ENCODE measurements at places on chromosomes 3 and 15. TPM values are rescaled to one million over a fixed set of nuclear protein-coding genes. Genes with fewer than 3 reads are reported as not detected.
A peak's percentile ranks its signal among the peaks of the same experiment; 100 is the strongest.

ECE2 gene
- polyA plus RNA-seq, result not detected

TMEM212 gene
- polyA plus RNA-seq, result 0.14 TPM

RBMS3 gene
- 13.6 TPM for polyA plus RNA-seq

DNA sequence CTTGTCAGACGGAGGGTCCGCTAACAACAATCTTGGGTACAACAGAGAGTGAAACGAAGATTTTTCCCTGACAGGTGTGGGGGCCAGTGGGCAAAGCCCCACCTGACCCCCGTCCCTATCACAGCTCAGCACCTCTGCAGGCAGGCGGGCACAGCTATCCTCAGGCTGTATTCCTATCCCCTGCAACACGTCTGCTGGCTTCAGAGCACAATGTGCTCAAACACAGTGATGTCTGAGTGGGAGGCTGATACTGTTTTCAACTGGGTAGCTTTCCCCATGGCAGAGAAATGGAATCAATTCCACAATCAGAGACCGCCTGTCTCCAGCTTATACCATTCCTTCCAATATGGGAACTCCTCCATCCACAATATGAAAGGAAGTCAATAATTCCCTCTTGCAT is 28.0 kb downstream of the TLE3 start:
- DNase-seq, result no peak

DNA sequence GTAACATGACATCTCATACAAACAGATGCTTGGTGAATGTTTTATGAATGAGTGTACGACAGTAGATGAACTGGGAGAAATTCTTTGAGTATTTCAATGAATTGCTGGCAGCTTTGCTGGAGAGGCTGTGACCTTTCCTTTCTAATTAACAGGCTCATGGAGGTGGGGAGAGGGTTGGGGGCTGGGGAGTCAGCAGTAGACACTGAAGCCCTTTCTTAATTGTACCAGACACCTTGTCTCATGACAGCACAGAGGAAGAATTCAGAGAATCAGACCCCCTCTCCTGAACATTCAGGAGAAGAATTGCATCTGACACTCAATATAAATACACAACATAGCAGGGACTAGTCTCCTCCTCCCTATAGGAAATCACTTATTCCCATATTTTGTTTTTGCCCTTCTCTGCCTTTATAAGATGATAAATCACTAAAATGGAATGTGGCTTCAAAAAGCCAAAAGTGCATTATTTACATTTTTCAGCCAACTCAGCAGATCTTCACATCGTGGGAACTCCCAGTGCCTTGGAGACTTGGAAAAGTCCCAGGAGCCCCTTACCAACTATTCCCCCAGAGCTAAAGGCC is 66.2 kb upstream of the TPM1 start:
- no peak for DNase-seq

DNA sequence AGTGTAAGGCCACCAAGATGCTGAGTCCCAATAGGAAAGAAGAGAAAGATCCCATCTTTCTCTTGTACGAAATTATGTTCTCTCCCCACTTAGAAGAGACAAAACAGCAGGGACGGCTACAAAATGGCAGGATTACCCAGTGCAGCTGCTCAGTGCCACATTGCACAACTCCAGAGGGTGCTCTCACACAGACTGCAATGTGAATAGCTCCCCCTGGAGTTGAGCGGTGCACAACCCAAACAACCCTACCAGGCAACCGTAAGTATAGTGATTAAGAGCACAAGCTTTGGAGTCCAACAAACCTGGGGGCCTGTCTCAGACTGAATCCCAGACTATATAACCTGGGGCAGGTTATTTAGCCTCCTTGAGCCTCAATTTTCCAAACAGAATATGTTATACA is 3.1 kb upstream of the BHLHE40 start:
- DNase-seq, result peak; percentile 69

- DNase-seq, result no peak
These were observed 65.6 kb downstream of the NIPA2 start for GRCh38 chr15:22903961-22904534.

UBA7 gene
- 80.7 TPM for polyA plus RNA-seq

DNA sequence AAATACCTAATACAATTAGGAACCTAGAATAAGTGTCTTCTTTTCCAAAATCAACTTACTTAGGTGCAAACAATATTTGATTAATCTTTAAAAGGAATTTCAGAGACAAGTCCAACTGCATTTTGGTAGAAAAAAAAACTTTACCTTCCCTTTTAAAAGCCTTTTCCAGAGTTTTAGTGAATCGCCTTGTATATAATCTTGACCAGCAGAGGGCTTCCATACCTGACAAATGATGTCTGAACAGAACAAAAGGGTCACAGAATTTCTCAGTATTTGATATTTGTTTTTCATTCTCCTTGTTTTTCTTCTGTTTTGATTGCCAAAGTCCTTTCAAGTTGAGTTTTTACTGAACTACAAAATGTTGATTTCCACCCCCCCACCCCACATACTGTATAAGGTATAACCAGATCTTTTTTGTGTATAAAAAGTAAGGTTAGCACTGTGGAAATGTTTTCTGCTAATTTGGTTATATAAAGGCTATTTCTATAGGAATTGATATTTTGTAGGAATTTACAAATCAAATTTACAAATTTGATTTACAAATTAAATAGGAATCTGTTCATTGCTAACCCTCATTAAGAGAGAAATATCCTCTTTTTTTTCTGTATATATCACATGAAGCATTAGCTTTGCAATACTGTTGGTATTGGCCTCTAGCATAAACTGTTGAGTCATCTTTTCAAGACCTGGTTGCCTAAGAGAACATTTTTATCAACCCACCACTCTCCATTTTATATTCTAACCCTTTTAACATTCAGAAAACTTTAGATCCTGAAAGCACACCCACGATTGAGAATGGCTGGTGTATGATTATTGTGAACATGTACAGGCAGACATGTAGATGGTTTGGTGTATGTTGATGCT is 464.1 kb upstream of the RARB start:
- peak; percentile 40 for DNase-seq

GRCh38 chr3:11430624-11431023 is 158.4 kb downstream of the ATG7 start:
- no peak for DNase-seq

DNA sequence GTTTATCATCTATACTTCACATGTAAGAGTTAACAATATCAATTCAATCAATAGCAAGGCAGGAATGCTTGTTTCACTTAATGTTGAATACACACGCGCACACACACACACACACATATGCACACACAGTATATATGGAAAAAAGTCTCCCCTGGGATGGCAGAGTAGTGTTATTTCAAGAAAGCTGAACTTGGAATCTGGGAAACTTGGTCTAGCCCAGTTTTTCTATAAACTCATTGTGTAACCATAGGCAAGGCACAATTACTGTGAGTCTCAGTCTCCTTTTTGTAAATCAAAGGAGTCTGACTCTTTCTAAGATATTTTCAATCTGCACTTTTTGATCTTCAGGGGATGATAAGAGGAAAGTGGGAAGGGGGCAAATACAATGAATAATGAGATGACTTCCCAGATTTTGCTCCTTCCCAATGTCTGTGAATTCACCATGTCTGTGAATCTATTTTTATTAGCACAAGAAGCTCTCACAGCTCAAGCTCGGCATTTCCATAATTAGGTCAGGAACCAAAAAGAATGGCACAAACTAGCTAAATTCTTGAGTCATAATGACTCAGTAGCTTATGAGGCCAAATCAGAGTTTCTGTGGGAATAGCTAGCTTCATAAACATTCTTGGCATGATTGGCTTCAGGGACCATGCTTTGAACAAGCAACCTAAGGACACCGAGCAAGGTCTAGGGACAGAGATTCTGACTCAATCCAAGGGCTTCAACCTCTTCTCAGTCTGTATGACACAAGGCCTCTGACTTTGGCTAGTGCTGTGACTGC is 227.4 kb upstream of the DCBLD2 start:
- DNase-seq, result peak; percentile 91

DNA sequence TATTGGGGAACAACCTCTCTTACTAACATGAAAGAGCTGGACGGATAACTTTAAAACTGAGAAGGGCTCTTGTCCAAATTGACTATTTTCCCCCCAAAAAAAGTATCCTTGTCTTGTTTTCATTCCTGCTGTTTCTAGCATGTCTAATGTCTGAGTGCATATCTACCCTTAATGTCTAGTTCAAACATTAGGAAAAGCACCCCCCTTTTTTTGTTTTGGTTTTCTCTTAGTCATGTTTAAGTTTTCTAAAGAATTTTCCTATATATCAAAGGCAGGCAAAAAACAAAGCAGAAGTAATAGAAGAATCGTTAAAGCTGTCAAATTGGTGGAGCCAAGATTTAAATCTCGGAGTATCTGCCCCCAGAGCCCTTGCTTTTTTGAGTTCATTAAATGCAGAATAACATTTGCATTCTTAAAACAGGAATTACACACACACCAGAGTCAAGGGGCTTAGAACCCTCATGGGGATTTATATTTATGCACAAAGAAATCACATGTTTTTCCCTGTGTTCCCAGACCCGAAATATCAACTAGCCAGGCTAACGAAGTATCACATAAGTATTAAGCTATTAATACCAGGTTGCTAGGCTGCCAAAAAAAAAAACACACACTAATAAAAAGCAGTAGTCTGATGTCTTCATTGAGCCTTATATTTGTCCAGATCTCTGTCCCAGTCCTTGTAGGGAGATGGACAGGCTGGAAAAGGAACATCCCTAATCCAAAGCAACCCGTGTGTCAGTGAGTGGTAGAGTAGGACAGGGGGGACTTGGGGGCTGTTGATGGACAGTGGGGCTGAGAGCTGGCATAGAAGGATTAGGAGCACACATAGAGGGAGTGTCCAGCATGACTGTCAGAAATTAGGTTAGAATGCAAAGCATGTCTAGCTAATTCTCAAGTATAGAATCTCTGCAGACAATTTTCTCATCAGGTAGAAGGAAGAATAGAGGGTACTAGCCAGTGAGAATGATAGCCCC is 103.6 kb upstream of the BFSP2 start:
- DNase-seq, result no peak

DZIP1L gene
- polyA plus RNA-seq, result 3.0 TPM

ULK3 gene
- 60.3 TPM for polyA plus RNA-seq

- no peak for DNase-seq
These were observed 142.7 kb downstream of the NSMCE3 start for GRCh38 chr15:29126821-29127461.

FBN1 gene
- polyA plus RNA-seq, result 107 TPM

DNA sequence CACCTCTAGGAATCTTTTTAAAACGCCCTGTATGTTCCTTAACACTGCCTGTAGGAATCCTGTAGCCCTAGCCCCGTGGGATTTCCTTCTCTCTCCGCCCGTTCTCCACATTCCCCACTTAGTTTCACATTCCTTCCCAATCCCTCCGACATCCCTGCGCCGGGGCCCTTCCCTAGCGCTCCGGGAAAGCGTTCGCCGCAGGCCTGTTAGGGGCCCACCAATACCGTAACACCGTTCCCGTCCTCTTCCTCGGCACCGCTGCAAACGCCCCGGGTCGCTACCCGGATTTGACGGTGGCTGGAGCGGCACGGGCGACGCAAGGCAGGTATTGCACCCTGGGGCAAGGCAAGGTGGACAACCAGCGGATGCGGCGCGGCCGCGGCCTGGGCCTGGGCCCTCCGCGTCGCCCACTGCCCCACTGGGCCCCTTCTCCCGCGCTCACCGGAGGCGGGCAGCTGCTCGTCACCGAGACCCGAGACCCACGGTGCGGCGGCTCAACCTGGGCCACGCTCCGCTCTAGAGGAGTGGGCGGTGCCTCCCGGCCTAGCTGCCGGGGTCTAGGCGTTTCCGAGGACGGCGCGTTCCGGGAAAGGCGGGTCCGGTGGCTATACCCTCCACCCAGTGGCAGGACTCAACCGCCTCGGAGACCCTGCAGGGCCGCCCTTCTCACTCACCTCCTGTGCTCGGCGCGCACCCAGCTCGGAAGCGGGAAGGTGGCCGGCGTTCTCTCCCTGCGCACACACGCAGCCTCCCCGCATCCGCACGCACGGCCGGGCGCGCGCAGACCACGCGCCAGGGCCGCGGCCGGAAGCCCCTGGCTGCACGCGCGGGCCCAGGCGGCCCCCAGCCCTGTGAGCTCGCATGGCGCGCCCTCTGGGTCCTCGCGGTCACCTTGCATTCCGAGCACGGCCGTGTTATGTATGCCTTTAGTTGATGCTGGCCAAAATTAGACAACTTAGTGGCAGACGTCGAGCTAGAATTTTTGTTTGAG is at the start of gene B3GALNT1:
Gene B3GALNT1 (minus strand): TSS at position 789 of the 991 bp plus-strand sequence. CDS start 18,595 bp downstream, outside the sequence.
- DNase-seq, result peak; percentile 69

GRCh38 chr3:112619295-112619694 is 21.6 kb downstream of the CCDC80 start:
- no peak for DNase-seq

ACKR4 gene
- 14.3 TPM for polyA plus RNA-seq

DNA sequence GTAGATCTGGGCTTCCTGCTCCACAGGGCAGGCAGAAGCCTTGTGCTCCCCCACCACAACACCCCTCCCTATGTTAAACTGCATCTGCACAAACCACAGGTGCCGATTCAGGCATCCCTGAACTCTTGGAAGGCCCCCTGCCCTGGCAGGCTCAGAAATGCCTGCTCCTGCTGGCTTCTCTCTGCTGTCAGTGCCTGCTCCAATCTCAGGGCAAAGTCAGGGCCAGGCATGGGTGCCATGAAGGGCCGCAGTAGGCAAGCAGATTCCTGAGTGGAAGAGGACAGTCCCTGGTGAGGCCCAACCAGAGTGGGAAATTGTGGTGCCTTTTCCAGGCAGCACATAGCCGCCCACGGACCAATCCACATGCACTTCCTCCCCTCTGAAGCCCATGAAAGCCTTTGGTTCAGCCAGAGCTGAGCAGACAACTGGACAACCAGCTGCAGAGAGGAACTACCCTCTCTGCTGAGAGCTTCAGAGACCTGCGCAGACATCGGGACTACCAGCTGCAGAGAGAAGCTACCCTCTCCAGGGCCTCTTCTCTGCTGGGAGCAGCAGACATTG is 13.6 kb downstream of the PRR20G start:
- no peak for DNase-seq

HAUS2 gene
- 9.9 TPM for polyA plus RNA-seq

- no peak for DNase-seq
These were observed 25.2 kb upstream of the ADGRG7 start for GRCh38 chr3:100584101-100584660.

Measured in endothelial cell of umbilical vein (primary cell).